NCI-H2029 treated with DMSO at 0.1 percent for 48 hours (cell line): ENCODE measurements at places on chromosomes 3 and 15.

DNA sequence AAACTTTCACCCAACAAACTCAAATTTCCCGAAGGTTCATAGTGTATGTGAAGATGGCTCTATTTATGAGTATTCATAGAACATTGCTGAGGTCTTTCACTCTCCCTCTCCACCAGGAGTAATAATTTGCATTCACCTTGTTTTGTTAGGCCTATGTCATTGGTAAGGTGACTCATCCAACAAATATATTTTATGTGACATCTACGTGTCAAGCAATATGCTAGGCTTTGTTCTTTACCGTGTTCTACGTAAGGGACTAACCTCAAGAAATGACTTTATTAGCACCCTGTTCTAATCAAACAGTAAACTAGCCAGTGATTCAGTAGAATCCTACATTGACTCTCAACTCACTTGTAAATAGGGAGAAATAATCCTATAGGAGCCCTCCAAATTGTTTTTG lies 334.4 kb downstream of the FGF12 start:
- no peak for DNase-seq

DNA sequence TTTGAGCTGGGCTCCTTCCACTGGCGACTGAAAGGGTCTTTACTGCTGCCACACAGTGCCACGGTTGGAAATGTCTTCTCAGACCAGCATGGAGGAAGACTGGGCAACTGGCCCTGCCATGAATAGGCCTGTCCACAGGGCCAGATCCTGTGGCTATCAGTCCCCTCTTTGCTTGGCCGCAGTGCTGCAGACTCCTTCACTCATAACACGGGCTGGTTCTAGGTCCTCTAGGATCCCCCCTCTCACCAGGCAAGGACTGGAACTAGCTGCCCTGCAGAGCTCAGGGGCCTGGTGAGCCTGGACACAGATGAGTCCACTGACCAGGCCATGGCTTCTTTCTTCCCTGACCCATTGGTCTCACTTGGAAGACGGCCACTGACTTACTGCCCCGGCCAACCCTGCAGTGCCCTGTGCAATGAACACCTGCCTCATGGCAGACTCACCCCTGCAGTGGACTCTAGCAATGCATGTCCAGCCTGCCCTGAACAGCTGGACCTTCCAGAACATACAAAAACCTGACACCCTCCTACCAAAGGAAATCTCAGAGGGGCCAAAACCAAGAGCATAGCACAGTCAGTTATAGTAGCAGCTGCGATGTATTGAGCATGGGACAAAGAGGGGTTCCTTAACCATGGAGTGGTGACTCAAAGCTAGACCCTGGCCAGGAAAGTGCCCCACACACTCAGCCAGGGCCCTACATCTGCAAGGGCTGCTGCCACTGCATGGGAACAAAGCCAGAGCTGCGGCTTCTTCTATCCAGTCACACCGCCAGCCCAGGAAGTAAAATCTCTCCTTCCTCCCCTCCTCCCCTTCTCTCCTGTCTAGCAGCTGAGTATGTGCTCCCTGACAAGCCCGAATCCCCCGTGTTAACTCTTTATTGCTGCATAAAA lies 72.1 kb upstream of the ITGA11 start:
- no peak for DNase-seq

DNA sequence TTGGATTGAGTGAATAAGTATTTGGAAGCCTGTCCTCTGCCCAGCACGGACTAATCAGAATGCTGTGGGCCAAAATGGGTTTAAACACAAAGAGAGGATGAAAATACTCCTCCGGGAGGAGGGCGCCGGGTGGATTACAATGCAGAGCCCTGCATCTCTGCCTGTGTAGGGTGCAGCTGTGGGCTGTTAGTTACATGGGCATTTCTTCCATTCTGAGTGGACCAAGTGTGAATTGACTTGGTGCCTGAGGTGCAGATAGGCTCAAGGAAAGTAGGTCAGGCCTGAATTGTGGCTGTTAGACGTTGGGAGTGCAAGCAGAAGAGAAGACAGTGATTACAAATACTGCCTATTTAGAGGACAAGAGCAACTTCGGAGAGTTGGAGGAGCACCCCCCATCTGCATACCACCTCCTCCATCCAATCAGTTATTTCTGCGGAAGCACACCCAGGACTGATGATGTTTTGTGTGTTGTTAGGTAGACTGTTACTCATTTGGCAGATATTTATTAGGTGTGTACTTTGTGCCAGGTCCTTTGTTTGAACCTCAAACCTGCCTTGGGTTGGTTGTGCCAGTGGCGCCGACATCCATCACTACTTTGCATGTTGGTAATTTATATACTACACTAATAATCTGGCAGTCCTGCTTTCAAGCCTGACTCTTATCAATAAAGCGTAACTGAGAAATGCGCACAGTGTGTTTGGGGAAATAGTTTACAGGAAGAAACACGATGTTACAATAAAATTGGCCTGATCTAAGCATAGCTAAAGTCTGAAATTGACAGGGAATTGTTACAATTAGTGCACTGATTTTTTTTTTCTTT lies 33.0 kb downstream of the PTPRG start:
- no peak for DNase-seq

- DNase-seq: no peak
Measured at GRCh38 chr3:172530566-172530965, 7.3 kb upstream of the TNFSF10 start.

DNA sequence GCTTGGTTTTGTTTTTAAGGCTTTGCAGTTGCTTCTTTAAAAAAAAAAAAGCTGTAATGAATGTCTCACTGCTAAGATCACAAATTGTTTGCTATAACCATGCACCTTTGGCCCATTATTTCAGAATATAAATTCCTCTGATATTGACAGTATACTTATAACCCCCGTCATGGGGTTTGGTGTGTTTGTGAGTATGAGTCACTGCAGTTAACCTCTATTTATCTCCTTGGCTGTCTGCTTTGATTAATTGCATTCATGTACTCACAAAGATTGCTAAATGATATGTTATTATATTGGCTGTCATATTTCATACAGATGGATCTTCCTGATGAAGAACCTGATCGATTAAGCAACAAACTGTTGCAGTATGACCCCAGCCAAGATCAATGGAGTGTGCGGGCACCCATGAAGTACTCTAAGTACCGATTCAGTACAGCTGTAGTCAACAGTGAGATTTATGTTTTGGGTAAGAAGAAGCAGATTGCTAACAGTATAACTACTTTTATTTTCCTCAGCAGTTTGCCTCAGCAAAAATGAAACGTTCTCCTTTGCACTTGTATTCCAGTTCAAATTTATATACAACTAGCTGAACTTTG lies 14.9 kb downstream of the KBTBD12 start:
- no peak for DNase-seq

GRCh38 chr3:107629566-107629965 lies 106.8 kb downstream of the BBX start:
- no peak for DNase-seq

DNA sequence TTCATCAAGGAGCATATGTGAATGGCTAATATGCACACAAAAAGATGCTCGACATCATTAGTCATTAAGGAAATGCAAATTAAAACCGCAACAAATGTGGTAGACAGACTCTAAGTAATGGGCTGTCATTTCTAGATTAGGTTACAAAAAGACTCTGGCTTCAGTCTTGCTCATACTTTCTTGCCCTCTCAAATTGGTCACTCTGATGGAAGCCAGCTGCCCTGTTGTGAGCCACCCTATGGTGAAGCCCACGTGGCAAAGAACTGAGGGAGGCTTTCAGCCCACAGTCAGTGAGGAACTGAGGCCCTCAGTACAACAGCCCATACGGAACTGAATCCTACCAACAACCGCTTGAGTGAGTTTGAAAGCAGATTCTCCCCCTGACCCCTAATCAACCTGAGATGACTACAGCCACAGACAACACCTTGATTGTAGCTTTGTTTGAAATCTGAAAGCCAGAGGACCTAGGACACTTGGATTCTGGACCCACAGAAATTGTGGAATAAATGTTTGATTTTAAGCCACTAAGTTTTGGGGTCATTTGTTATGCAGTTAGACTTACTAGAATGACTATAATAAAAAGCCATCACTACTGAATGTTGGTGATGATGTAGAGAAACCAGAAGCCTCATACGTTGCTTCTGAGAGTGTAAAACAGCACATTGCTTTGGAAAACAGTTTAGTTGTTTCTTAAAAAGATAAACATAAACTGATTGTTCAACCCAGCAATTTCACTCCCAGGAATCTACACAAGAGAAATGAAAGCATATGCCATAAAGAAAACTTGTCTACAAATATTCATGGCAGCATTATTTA lies 45.7 kb downstream of the EHHADH start:
- no peak for DNase-seq

- no peak for DNase-seq
Measured at GRCh38 chr3:14403619-14404155, 1.3 kb downstream of the SLC6A6 start.
